ENCODE measurements at places on chromosomes 11 and 22.

GRCh38 chr11:129613071-129613470 is 202.6 kb upstream of the TMEM45B start:
- DNase-seq = no peak

GRCh38 chr11:119376197-119376847 is 5.2 kb downstream of the USP2 start:
- no peak for DNase-seq

- no peak for DNase-seq
Observed at GRCh38 chr11:100730266-100730665, 43.2 kb downstream of the ARHGAP42 start.

- no peak for DNase-seq
Observed at GRCh38 chr11:69778373-69778772, 3.2 kb upstream of the FGF4 start.

DNA sequence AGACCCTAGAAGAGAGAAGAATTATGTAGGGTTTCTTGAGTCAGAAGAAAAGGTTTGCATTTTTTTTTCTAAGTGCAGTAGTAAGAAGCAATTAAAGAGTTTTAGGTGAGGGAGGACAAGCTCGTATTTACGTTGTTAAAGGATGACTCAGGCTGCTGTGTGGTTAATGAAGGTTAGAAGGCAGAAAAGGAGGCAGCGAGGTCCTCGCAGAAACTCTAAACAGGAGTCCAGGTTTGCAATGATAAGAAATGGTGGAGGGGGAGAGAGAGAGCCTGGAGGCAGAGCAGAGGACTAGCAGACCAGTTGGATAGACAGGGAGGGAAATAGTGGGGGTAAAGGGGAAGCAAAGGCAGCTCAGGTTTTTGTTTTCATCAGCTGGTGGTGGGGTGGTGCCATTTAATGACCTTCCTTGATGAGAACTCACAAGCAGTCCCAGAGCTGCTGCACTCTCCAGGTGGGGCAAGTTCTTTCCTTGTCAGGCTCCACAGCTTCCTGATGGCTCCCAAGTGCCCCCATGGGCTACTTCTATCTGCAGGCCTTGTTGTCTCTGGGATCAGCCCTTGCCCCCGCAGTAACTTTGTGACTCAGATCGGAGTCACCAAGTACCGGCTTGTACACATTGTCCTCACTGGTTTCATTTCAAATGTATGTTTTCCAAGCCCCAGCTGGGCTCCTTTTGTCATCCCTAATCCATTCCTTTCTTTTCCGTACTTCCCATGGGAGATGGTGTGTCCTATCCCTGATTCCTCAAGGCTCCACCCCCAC is 8.3 kb upstream of the INSC start:
- DNase-seq = no peak

GRCh38 chr11:95398437-95399112 is 167.6 kb upstream of the SESN3 start:
- no peak for DNase-seq

DNA sequence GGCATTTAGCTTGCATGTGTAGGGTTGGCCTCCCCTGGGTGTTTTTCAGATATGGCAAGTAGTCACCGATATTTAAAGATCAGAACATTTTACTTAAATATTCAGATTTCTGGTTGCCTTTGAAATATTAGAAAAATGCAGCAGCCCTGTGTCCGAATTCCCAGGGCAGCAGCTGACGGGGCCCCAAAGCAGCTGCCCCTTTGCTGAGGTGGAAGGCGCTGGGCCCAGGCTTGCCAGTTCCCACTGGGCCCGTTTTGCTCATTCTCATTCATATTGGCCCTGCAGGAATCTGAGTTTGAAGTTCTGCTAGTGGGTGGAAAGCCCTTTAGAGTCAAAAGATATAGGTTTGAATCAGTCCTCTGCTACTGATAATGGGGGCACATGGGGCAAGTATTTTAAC is 692.1 kb downstream of the OPCML start:
- no peak for DNase-seq

DNA sequence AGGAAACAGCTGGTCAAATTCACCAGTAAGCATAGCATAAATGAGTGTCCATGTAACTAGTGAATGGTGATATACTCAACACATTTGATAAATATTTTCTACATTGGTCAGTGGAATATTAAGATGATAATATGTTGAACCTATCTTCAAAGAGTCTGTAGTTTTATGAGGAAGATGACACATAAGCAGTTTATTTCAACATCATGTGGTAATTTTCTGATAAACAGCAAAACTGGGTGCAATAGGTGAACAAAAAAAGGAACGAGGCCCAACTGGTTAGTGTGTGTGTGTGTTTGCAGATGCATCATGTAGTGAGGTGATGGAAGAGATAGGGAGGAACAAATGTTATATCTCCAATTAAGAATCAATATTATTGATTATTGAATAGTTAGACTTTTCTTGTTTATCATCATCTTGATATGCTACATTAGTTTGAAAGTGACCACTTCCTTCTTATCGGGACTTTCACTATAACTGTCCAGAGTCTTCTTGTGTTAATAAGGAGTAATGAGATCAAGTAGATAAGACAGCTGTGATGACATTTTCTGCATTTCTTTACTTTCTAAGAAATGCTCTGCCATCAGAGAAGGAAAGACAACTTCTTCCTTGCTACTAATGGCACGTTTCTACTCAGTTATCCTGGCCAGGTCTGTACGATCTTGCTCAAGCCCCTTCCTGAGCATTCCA is 270.7 kb downstream of the ETS1 start:
- no peak for DNase-seq

GRCh38 chr11:64729851-64730382 is 6.9 kb upstream of the NRXN2 start:
- DNase-seq = peak; percentile 39
